ENCODE measurements at places on chromosomes 1 and 21.

GRCh38 chr1:147781056-147781471 lies 20.7 kb upstream of the GJA5 start:
- peaks cover 11% of the 10 kb centered on the region for H3K27me3 ChIP-seq
- H3K36me3 ChIP-seq = no peaks in the 10 kb centered on the region
- DNase-seq = no peak
- no peak overlapping the region for H3K27ac ChIP-seq

- DNase-seq = no peak
- H3K27ac ChIP-seq = peak overlapping the region; percentile 91
- peak overlapping the region; percentile 8 for H3K4me3 ChIP-seq
- H3K36me3 ChIP-seq = peaks cover 12% of the 10 kb centered on the region
Observed at GRCh38 chr21:34198231-34199120, 125.1 kb downstream of the MRPS6 start.

DNA sequence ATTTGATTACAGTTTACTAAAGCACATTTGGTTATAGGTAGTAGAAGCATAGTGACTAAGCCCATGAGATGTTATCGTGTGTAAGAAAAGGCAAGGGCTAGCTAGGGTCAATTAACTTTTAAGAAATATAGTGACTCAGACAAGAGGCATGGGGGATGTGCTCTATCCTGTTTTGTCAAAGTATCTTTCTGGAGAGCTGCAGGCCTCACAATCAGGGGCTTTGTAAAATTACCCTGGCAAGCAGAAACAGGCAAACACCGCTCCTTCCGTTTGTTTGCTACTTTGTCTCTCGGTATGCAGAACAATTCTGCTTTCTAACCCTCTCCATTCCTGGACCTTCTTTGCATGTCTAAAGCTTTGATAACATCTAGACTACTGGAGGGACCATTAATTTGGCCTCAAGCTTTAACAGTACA lies 26.1 kb upstream of the ZNF697 start:
- no peak for DNase-seq
- peaks cover 30% of the 10 kb centered on the region for H3K4me1 ChIP-seq
- H3K27ac ChIP-seq = peak overlapping the region; percentile 82
- H3K36me3 ChIP-seq = no peaks in the 10 kb centered on the region
- H3K4me3 ChIP-seq = no peak overlapping the region

- H3K4me3 ChIP-seq = no peak overlapping the region
- no peaks in the 10 kb centered on the region for H3K36me3 ChIP-seq
- no peak overlapping the region for H3K27ac ChIP-seq
- no peak for DNase-seq
- peaks cover 8% of the 10 kb centered on the region for H3K27me3 ChIP-seq
Observed at GRCh38 chr1:65360648-65361047, 51.3 kb downstream of the DNAJC6 start.

DNA sequence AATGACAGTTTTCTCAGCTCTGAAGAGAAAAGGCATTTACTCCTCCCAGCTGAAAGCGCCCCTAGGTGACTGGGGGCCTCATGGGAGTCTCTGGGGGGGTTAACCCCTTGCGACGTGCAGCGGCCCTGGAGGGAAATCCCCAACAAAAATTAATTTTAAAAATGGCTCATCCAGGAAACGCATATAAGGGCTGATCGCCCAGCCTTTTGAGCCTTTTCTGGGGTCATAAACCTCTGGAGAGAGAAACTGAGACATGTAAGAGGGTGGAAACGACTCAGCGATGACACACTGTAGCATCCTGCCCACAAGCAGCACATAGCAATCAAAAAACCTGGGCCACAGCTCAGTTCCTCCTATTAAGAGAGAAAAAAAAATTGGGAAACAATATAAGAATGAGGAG lies 20.4 kb upstream of the HPDL start:
- no peaks in the 10 kb centered on the region for H3K27me3 ChIP-seq
- no peaks in the 10 kb centered on the region for H3K36me3 ChIP-seq
- DNase-seq = no peak
- H3K4me3 ChIP-seq = no peak overlapping the region
- no peak overlapping the region for H3K27ac ChIP-seq
- peaks cover 45% of the 10 kb centered on the region for H3K4me1 ChIP-seq

GRCh38 chr1:157011845-157012244 lies 33.7 kb downstream of the ARHGEF11 start:
- no peak for DNase-seq
- no peak overlapping the region for H3K4me3 ChIP-seq
- no peak overlapping the region for H3K27ac ChIP-seq

GRCh38 chr1:228487336-228488124 lies at the start of gene RNF187:
RNF187 (plus strand) TSS chr1:228487382.
- H3K36me3 ChIP-seq = peaks cover 27% of the 10 kb centered on the region
- peaks cover 25% of the 10 kb centered on the region for H3K4me1 ChIP-seq
- peak within 1 kb of the TSS; percentile 92 for H3K4me3 ChIP-seq
- H3K27ac ChIP-seq = peak within 1 kb of the TSS; percentile 100
- peak; percentile 93 for DNase-seq

DNA sequence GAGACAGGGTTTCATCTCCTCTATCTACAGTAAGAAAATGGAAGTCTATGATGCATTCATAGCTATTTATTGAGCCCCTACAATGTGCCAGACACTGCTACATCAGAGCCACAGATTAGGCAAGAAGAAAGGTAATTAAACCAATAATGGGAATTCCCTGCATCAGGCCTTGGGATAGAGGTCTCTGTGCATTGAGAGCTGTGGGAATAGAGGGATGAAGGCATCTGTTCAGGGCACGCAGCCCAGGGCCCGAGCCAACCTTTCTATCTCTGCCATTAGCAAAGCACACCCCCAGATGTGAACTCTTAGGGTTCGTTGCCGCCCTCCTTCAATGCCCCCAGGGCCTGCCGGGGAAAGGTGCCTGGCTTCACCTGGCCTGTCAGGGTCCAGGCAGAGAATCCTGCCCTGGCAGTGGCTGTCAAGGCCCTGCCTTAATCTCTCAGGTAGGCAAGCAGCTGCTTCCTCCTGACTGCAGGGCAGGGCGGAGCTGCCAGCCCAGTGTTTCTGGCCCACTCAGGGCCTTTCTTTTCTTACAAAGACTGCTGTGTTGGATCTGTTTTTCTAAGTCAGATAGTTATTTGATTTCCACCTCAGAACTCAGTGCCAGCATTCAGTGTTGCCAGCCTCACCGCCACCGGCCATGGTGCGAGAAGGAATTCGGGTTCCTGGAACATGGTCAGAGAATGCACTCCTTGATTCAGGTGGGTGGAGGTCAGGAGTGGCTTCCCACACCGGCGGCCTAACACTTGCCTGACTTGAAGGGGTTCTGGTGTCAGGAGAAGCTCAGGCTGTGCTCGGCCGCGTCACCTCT lies 76.1 kb downstream of the PGM1 start:
- no peak overlapping the region for H3K27ac ChIP-seq
- H3K4me1 ChIP-seq = peaks cover 2% of the 10 kb centered on the region
- DNase-seq = no peak
- H3K36me3 ChIP-seq = no peaks in the 10 kb centered on the region
- no peaks in the 10 kb centered on the region for H3K27me3 ChIP-seq

GRCh38 chr1:59188413-59189213 lies 108.3 kb upstream of the FGGY start:
- H3K27ac ChIP-seq = no peak overlapping the region
- H3K4me3 ChIP-seq = no peak overlapping the region
- peaks cover 5% of the 10 kb centered on the region for H3K27me3 ChIP-seq
- no peak for DNase-seq
- no peaks in the 10 kb centered on the region for H3K4me1 ChIP-seq

- no peak for DNase-seq
- peaks cover 90% of the 10 kb centered on the region for H3K4me1 ChIP-seq
- H3K36me3 ChIP-seq = peaks cover 65% of the 10 kb centered on the region
- peak overlapping the region; percentile 93 for H3K27ac ChIP-seq
- H3K4me3 ChIP-seq = peak overlapping the region; percentile 42
Observed at GRCh38 chr1:164637461-164638375, 78.7 kb downstream of the PBX1 start.

DNA sequence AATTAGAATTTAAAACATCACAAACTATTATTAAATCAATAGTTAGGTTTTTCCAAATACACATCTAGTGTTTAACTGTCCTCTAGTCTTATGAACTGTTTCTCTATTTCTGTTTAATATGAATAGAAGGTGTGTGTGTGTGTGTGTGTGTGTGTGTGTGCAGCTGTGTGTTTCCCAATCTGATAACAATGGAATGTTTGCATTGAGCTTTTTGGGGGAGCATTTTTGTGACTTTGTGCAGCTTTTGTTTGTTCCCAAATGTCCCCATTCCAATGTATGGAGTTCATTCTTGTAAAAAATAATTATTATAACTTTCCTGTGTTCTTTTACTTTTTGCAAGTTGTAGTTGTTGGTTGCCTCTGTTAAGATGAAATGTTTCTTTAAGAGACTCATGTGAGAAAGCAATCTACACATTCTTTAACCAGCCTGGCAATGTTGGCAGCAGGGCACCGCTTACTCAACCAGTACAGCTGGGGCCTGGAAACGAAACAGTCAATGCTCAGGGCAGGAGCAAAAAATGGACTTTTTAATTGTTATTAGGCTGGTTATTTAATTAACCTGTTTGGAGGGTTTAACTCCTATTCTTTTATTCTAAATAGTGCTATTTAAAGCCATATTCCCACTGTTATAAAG lies 354.3 kb downstream of the SRGAP2C start:
- no peaks in the 10 kb centered on the region for H3K27me3 ChIP-seq
- H3K4me1 ChIP-seq = peaks cover 4% of the 10 kb centered on the region
- no peak for DNase-seq
- H3K27ac ChIP-seq = no peak overlapping the region
- no peak overlapping the region for H3K4me3 ChIP-seq
- no peaks in the 10 kb centered on the region for H3K36me3 ChIP-seq

DNA sequence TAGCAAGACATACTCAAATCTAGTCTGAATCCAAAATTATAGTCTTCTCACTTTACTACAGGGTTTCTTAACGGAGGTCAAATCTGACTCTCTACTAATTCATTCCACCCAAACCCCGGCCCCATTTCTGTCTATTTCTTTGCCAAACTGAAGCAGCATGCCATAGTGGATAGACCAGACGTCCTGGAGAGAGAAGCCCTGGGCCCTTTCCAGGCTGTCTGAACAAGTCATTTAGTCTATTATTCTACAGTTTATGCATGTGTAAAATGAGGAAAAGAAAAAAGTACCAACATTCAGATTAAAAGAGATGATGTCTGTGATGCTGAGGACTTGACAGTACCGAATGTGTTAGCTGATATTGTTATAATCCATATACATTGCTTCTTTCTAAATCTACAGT lies 95.0 kb downstream of the GDAP2 start:
- DNase-seq = no peak
- H3K27ac ChIP-seq = no peak overlapping the region
- peaks cover 8% of the 10 kb centered on the region for H3K27me3 ChIP-seq
- H3K36me3 ChIP-seq = peaks cover 6% of the 10 kb centered on the region
- no peak overlapping the region for H3K4me3 ChIP-seq

DNA sequence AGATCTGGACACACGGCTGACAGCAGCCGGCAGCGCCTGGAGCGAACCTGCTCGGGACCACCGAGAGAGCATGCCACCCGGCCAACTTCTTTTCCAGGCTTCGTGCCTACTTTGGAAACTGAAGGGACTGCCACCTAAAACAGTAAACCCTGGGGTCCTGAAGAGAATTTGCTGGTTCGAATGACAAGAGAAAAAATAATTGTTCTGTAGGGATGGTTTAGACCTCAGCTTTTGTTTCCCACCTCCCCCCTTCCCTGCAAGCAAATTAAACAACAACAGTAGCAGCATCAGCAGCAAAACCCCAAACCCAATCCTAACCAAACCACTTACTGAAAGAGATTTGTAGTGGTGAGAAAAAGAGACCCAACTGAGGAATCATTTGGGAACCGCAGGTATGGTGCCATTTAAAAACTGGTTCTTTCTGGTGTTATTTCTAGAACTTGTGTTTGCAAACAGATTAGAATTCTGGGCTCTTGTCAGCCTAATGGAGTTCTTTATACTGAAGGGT lies 105.6 kb downstream of the LEPR start:
- no peaks in the 10 kb centered on the region for H3K4me1 ChIP-seq
- peaks cover 58% of the 10 kb centered on the region for H3K27me3 ChIP-seq
- no peak for DNase-seq

- H3K27me3 ChIP-seq = peaks cover 28% of the 10 kb centered on the region
- peak overlapping the region; percentile 87 for H3K4me3 ChIP-seq
- peak; percentile 72 for DNase-seq
- H3K36me3 ChIP-seq = no peaks in the 10 kb centered on the region
Observed at GRCh38 chr1:32963746-32964460, 706 bp downstream of the RNF19B start.

DNA sequence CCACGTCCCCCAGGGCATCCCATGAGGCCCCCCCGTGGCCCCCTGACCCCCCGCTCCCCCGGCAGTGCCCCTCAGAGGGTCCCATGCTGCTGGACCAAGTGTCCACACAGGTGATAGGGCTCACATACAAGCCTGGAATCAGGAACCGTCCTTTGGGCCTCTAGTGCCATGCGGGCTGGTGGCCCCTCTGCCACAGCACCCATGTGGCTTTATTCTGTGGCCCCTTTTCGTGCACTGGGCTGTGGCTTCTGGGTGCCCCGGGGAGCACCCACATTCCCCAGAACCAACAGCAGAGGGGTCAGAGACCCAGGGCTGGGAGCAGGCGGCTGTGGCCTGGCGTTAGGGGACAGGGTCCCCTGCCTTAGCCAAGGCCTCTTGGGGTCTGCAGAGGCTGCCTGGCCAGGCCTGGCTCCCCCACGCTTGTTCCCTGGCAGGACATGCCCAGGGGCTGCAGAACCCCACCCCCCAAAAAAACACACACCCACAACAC lies 31.7 kb downstream of the SLC19A1 start:
- no peaks in the 10 kb centered on the region for H3K27me3 ChIP-seq
- peaks cover 6% of the 10 kb centered on the region for H3K4me1 ChIP-seq
- no peak overlapping the region for H3K4me3 ChIP-seq
- H3K36me3 ChIP-seq = no peaks in the 10 kb centered on the region
- H3K27ac ChIP-seq = no peak overlapping the region

GRCh38 chr1:36421649-36422048 lies 23.9 kb upstream of the LSM10 start:
- DNase-seq = no peak
- H3K36me3 ChIP-seq = peaks cover 6% of the 10 kb centered on the region
- no peak overlapping the region for H3K27ac ChIP-seq
- H3K4me1 ChIP-seq = peaks cover 25% of the 10 kb centered on the region

DNA sequence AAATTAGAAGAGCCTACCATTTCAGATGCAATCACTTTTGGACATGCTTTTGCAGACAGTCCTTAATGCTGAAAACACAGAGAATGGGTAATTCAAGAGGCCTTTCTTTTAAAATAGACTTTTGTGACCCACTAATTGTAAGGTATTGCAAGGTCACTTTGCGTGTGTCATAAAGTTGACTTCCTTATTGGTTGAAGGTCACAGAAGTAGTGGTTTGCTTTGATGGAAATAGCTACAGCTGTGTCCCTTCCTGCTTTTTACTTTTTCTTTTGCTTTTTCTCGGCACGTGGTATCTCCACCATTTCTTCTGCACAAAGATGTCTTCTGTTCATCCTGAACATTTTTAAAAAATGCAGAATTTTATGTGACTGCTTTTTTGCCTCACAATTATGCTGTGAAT lies 146.8 kb downstream of the DYRK1A start:
- peaks cover 46% of the 10 kb centered on the region for H3K36me3 ChIP-seq
- no peaks in the 10 kb centered on the region for H3K27me3 ChIP-seq
- H3K4me1 ChIP-seq = no peaks in the 10 kb centered on the region
- no peak overlapping the region for H3K27ac ChIP-seq
